ENCODE measurements at places on chromosomes 4 and X.

- DNase-seq = no peak
Measured at GRCh38 chrX:108312011-108312410, 126.2 kb downstream of the COL4A6 start.

GRCh38 chrX:153999359-154000037 lies 20.2 kb downstream of the IRAK1 start:
- DNase-seq = no peak

DNA sequence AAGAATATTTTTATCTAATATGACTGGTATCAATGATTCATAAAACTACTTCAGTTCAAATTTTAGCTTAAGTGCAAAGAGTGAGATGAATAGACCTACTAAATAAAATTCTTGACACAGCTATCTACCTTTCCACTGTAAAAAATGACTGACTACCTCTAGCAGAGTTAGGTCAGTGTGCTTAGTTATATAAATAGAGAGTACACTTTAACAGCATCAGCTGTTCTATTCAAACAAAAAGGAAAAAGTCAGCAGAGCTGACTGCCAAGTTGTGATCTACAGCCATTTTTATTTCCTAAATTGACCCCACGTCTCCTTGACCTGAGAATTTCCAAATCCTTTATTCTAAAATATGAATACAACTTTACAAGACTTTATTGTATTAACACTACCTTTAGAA lies 262.4 kb downstream of the CAMK2D start:
- no peak for DNase-seq

DNA sequence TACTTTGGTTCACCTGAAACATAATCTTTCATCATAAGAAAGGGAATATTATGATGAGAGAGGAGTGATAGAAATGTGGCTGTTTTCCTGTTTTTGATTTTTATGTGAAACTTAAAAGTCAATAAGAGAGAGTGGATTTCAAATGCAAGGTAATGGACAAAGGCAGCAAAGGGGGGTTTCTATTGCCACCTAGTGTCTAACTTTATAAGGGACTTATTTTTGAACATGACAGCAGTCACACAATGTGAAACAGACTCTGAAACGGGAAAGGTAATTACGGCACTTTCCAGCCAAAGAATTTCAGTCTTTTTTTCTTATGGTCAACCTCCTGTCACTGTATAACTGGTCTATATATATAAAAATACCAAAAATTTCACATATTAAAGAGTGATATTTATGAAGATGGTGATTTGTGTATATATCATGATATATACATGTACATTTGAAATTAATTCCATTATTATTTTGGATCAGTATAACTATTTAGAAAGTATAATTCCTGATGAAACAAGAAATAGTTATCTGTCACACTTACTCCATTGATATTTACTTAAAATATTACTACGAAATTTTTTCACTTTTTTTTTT lies 127.1 kb downstream of the FBXO8 start:
- peak; percentile 23 for DNase-seq

DNA sequence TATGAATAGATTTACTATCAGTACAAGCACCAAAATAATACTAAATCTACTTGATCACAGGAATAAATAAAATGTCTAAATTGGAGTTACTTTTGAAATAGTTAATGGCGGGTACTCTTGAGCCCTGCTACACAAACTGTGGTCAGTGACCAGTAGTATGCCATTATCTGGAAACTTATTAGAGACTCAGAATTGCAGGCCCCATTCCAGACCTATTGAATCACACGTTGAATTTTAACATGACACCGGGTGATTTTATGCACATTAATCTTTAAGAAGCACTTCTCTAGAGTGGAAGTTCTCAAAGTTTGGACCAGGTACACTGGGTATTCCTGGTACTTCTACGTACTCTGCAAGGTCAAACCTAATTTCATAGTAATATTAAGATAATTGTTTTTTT lies 660.0 kb upstream of the POU3F4 start:
- no peak for DNase-seq

- DNase-seq = no peak
Measured at GRCh38 chrX:2781698-2782097, 29.9 kb downstream of the XG start.

Data from NCI-H1048 (cell line).